M059J (cell line): ENCODE measurements at places on chromosomes 2 and 18. TPM values are rescaled to one million over a fixed set of nuclear protein-coding genes. Genes with fewer than 3 reads are reported as not detected.

DNA sequence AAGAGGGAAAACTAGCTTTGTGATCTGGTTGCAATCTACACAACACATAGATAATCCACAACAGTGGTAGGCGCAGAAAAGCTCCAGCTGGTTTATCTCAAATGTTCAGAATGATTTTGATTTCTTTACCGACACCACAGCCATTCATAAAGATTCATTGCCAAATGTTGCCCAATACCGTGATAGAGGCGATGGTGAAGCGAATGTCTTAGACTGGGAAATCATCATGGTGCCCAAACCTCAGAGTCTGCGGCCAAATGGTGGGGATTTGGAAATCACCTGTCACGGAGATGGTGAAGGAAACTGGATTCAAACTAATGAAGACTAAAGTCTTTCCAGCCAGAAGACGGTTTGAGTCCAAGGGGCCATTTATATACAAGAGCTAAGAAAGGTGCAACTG is 48.5 kb upstream of the CCDC150 start:
- DNase-seq, result no peak

Gene ABHD1
- total RNA-seq, result 0.12 TPM in 1 of 2 replicates, not detected in the other

- DNase-seq, result no peak
Measured at GRCh38 chr2:97858442-97858841, 137.3 kb downstream of the TMEM131 start.

GRCh38 chr2:54591551-54591950 is 131.9 kb upstream of the EML6 start:
- no peak for DNase-seq

Gene CERKL
- 0.81 and 2.2 TPM in 2 replicates for total RNA-seq

- no peak for DNase-seq
Measured at GRCh38 chr2:70753902-70754301, 14.1 kb downstream of the ADD2 start.
